Stimulated activated CD4-positive, alpha-beta T cell treated with anti-CD3 and anti-CD28 coated beads, Interleukin-4, amount 100 ng/mL, for 1 hour (primary cell): ENCODE measurements at places on chromosomes 7 and 10.

GRCh38 chr10:114166043-114166442 is 8.0 kb downstream of the CCDC186 start:
- DNase-seq, result no peak

- no peak for DNase-seq
Observed at GRCh38 chr10:132489053-132489703, 48.4 kb upstream of the INPP5A start.

GRCh38 chr10:73935895-73936294 is 25.0 kb downstream of the PLAU start:
- no peak for DNase-seq

GRCh38 chr10:79303631-79304478 is 43.4 kb upstream of the PPIF start:
- no peak for DNase-seq

DNA sequence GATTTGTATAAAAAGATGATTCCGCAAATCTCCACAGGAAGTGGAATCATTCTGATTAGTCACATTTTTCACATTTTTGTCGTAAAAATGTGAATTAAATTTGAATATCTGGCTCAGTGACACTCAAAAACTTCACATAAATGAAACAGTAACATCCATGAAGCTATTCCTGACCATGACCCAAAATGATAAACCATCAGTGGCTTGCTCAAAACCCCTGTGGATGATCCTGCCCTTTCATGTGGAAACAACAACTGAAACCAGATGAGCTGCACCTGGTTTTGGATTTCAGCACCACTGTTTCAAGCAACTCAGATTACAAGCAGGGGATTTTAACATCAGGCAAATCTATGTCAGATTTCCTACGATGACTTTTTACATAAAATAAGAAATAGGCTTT is 80.3 kb downstream of the AMPH start:
- no peak for DNase-seq

DNA sequence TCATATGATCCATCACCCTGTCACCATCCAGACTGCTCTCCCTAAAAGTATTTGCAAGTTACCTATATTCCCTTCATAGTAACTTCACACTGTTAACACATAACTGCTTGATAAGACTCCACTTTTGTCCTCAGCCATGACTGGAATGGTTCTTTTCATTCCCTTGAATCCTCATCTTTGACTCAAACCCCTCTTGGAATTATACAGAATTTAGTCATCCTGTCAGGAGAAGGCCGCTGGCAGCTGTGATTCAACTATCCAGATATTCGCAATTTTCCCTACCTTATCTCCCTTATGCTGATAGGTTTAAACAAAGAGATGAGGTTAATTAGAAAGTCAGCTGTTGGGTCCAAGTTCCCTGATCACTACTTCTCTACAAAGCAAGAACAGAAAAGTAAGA is 143.0 kb upstream of the HPS1 start:
- DNase-seq, result no peak

GRCh38 chr7:110065121-110065520 is 1025.8 kb upstream of the LRRN3 start:
- DNase-seq, result no peak

DNA sequence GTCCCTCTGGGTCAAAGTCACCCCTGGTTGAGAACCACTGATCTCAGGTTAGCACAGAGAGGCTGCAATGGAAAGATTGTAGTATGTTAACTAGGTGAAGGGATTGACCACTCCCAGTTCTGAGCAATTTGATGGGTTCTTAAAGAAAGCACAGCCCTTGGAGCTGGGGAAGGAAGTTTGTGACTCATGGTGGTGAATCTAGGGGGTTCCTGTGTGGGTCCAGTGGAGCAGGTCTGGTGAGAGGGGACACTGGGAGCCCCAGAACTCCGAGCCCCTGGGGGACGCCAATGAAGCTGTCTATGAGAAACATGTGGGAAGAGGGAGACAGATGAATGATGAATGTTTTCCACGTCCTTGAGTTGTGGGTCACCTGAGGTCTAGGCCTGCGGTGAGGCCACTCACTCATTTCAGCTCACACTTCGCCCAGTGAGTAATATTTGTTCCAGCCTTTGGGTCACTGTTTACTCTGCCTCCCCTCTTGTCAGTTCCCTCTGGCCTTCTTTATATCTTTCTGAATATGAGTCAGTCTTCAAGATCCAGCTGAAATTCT is 341.9 kb downstream of the LRMDA start:
- no peak for DNase-seq

- DNase-seq, result no peak
Observed at GRCh38 chr7:44432381-44432977, 58.0 kb downstream of the NUDCD3 start.

DNA sequence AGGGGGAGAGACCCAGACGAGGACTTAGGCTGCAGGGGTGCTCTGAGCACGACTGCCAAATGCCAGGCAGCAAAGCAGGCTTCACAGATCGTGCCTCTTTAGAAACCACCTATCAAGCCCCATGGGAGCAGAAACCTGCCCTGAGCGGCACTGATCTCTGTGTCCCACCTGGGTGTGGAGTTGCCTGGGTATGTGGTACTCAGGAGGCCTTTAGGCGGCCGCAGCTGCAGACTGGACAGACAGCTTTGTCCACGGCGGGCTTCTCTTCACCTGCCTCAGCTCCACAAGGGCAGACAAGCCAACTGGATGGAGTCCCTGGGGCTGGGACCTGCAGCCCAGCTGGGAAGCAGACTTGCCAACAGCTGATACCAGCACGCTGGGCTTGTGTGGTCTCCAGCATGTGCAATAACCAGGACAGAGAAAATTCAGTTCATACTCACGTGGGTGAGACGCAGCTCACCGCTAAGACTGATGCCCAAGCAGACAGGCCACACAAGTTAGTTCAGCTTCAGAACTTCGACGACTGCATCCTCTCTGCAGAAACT is 163.2 kb downstream of the EBF3 start:
- DNase-seq, result no peak

DNA sequence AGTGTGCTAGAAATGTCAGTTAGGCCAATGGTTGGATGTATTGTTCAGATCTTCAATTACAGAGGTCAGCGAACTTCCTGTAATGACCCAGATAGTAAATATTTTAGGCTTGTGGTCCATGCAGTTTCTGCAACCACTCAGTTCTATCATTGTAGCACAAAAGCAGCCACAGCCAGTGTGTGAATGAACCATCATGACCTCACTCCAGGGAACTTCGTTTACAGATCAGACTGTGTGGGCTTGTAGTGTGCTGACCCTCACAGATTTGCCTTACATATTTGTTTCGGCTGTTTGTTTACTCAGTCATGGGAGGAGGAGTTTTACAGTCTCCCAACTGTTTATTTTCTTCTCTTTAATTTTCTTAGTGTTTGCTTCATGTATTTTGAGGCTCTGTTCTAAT is 55.4 kb downstream of the LANCL2 start:
- no peak for DNase-seq

DNA sequence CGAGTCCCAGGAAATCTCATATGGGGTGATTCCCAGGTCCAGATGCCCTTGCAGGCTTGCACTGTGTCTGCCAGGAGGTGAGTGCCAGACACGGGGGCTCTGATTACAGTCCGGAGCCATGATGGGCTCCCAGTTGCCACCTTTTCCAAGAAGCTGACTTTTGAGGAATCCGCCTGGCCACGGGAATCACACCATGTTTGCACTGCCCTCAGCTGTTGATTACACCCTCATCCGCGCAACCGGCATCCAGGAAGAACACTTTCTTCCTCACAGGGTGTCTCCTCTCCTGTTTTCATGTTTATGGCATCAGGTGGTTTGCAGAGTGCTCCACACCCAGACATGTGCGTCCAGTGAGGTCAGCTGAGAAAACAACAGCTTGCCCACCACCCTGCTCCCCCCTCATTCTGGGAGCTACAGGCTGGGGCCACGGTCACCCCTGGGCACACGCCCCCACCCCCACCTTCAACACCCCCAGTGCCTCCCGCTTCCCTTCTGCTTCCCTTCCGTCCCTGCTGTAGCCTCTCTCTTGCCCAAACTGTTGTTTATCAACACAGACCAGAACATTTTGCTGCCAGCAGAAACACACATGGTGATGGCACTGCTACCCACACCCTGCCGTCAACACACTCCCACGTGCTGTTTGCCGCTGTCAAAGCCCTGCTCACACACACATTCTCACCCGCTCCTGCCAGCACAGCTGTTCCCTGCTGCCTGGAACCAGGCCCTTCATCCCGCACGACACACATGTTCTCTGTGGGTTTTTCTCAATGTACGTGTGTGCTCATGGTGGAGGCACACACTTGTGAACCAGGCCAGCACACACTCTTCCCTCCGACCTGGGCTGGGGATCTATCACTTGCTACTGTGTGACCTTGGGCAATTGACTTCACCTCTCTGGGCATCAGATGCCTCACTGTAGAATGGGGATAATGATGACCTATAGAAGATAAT is 35.8 kb downstream of the DDIT4 start:
- DNase-seq, result no peak

DNA sequence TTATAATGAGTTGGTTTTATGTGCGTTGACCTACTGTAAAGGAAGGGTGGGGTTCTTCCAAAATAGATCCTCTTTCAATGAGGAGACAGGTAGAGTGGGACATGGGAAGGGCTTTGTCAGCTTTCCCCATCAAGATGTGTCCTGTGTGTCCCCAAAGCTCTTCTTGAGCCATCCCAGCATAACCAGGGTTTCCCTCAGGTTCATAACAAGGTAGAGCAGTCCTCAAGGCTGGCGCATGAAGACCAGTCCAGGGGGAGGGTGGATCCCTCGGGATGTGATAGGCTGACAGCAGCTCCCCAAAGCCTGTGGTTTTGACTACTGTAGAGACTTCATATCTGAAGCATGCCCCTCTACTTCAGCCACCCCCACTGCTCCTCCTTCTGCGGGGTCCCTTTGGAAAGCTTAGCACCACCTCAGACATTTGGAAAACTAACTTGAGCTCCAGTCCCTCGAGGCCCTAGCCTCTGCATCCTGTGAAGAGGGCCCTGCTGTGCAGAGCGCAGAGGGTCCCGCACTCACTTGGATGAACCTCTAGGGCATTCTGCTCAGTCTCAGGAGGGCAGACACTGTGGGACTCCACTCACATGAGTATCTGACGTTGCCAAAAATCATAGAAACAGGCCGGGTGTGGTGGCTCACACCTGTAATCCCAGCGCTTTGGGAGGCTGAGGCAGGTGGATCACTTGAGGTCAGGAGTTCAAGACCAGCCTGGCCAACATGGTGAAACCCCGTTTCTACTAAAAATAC is 1.1 kb upstream of the GIMAP8 start:
- no peak for DNase-seq

- DNase-seq, result no peak
Observed at GRCh38 chr7:86775203-86775602, 131.5 kb downstream of the GRM3 start.

DNA sequence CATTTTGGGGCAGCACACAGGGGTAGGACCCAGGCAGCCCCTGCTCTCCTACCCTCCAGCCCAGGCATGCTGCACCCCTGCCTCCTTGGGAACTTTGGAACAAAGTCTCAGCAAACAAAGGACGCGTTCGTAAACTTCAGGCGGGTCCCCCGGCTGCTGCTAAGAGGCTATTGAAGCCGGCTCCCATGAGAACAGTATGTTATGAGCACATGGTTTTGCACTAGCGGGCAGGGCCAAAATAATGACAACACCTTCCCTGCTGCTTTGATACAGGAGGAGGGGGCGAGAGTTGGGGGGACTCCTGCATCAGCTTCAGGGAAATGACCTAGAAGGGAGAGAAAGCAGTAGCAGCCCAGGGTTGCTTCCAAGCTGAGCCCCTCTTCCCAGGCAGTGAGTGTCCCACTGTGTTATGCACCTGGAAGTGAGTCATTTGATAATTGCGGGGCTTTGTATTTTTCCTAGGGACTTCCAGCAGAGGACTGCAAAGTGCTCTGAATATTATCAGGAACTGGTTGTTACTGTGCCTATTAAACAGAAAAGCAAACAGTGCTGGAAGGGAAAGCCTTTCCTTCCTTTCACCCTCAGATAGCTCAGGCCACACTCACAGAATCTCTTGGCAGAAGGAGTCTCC is 6.9 kb downstream of the ITPRIP start:
- DNase-seq, result no peak

GRCh38 chr10:114623661-114624294 is 34.3 kb downstream of the ABLIM1 start:
- no peak for DNase-seq

GRCh38 chr10:7159928-7160327 is 250.9 kb downstream of the SFMBT2 start:
- no peak for DNase-seq

DNA sequence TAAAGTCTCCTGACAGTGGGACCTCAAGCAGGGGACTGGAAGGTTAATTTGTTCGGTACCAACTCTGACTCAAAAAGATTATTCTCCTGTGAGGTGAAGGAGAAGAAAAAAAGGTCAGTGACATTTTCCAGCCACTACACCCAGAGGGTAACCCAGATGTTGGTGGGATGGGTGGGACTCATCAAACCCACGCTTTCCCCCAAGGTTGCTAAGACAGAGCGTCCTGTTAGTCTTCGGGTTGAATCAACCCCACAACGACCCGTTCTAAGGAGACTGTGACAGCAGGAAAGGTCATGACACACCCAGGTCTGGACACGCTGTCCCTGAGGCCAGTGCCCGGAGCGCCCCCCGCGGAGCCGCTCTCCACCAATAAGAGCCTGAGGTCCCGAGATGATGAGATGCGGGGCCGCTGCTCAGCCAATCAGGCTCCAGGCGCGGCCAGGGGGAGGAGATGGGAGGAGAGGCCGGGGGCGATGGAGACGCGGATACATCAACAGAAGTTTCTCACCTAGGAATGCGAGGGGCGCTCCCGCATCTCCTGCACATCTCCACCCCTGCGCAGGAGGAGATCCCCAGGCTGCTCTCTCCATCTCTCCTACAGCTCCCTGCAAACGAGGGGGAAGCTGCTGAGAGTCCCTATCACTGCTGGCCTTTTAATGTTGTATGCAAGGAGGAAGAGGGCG is at the start of gene WNT16:
Gene WNT16, plus strand, starts transcription at position 493 of the 683 bp plus-strand sequence. CDS start 293 bp downstream, outside the sequence.
- no peak for DNase-seq

- DNase-seq, result no peak
Observed at GRCh38 chr7:132373879-132374278, 202.4 kb downstream of the PLXNA4 start.

GRCh38 chr10:7432884-7433726 is 22.3 kb upstream of the SFMBT2 start:
- DNase-seq, result no peak

DNA sequence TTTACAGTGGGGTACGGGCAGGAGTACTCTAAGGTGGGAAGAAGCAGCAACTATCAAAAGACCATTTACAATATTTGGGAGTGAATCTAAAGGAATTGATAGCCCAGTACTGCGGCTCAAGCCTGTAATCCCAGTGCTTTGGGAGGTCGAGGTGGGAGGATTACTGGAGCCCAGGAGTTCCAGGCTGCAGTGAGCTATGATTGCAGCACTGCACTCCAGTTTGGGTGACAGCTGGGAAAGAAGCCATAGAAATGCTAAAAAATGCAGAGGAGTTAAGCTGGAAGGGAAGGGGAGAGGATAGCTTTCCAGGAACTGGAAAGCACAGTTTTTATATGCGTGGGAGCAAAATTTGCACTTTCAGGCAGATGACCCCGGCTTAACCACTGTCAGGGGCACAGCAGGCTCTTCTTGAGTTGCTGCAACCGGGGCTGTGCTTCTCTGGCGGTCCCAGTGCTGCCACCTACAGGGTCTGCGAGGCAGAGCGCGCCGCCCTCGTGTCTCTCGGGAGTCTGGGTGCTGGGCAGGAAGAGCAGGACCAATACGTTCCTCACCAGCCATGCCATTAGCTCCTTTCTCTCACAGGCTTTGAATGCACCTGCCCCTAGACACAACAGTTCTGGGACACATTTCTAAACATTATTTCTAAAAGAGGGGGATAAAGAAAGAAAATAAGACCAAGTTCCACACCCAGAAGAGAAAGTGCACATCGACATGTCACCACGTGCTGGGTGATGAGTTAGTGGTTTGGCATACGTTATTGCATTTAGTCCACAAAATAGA is 10.1 kb upstream of the BMPER start:
- DNase-seq, result peak; percentile 74
